ENCODE measurements at places on chromosomes 13 and 19.

DNA sequence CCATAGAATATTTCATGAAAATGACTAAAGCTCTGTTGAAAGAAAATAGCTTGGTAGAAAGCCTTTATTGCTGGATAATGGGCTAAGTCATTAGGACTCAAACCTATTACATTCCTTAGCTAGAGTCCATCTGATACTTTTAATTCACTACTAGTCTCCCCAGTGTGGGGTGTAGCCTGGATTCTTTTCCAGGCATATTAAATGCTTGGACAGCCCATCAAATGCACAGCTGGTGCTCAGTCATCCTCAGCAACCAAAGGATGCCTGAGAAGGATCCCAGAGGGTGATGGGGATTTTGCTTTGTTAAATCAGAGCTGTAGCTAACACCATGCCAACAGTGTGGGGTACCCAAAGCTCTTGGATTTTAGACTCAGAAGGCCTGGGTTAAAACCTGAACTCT is 153.5 kb downstream of the DLEU7 start:
- no peak for DNase-seq

DNA sequence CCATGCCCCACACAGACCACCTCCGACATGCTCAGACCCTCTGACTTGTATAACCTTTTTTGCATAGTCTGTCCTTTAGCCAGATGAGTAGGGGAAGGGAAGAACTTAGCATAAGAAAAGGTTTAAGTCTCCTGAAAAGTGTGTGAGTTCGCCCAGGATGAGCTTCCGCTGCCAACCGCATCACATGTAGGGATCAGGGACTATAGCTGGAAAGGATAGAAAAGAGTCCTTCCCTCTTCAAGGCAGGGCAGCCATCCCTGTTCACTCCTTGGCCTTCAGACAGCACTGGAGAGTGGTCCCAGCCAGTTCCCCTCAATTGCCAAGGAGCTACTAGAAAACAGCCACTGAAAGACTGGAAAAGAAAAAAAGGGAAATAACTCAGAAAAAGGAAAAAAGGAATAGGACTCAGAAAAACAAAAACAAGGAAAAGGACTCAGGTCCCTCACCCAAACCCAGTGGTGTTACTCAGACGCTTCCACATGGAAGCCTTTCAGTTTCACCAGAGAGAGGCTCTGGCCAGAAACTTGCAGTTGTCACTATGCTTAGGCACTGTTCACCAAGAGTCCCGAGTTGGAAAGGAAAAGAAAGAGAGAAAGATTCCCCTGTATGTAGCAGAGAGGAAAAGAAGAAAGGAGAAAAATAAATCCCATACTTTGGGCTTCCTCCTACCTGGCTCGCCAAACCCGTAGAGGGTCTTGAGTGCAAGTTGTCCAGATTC is 5.6 kb upstream of the TM9SF2 start:
- DNase-seq = no peak

GRCh38 chr19:17889609-17890214 is 18.0 kb downstream of the SLC5A5 start:
- DNase-seq = no peak

DNA sequence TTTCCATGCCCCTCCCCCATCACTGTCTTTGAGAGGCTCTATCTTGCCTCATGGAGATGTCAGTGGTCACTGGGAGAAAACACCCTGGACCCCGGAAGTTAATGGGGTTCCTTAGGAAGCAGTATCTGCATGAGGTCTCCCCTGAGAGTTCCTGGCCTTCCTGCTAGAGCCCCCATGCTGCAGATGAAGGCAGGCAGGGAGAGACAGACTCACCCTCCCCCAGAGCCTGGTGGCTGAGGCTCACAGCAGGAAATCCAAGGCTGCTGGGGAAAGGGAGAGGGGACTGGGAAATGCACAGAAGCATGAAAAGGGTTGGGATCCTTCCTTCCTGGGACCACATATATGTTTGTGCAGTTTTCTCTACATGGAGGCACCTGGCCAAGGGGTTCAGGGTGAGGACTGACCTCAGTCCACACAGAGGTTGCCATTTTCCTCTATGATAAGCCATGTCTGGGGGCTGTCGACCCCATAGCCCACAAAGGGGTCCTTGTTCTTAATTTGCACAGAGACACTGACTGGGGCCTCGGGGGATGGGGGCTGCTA is 95.4 kb downstream of the RNASEH2B start:
- DNase-seq = no peak

- DNase-seq = no peak
These were observed 9.7 kb downstream of the LPAR6 start for GRCh38 chr13:48403151-48403631.

GRCh38 chr13:99486996-99487395 is 14.3 kb upstream of the TM9SF2 start:
- DNase-seq = no peak

All from midbrain (tissue), 1 donor.